ENCODE measurements at places on chromosomes 6 and 20.

DNA sequence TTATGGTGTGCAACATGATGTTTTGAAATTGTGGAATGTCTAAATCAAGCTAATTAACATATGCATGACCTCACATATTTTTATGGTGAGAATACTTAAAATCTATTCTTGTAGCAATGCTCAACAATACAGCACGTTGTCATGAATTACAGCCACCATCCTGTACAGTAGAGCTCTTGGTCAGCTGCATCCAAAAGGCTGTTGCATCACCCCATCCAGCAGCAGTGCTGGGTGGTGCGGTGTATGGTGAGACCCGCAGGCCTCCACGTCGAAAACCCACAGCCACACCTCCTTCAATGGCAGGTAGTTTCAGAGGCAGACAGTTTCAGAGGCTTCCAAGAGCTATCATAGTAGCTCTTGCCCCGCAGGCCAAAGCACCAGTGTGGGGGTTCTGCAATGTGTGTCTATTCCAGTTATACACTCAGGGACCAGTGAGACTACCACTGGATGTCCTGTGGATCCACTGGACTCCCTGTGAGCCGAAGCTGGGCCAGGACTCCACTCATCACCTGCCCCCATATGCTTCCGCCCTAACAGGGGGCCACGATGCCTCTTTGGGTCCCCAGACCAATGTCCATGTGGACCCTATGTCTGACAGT lies 23.4 kb downstream of the PACSIN1 start:
- no peak for DNase-seq

DNA sequence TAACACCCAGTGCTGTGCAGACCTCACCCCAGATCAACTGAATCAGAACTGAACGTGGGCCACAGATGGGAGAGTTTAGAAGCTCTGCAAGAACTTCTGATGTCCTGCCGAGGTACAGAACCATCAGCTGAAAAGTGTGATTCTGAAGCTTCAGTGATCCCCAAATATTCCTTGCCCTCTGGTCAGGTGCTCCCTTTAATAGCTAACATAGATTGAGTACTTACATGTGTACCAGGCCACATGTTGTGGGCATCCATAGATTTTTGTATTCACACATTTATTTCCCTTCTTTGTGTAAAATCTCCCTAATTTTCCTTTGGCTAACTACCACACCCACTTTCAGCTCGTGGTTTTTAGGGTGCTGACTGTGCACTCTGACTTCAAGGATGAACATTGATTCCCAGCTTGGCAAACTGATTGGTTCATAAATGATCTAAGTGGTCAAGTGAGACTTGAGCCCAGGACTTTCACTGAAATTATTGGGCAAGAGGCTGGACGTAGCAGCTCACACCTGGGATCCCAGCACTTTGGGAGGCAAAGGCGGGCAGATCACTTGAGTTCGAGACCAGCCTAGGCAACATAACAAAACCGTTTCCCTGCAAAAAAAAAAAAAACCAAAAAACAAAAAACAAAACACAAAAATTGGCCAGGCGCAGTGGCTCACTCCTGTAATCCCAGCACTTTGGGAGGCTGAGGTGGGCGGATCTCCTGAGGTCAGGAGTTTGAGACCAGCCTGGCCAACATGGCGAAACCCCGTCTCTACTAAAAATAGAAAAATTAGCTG lies 162.2 kb downstream of the BCAS1 start:
- DNase-seq, result no peak

GRCh38 chr6:50549026-50549425 lies 164.3 kb upstream of the TFAP2D start:
- DNase-seq, result no peak

- DNase-seq, result no peak
Observed at GRCh38 chr20:21103582-21104465, 2.3 kb downstream of the LINC00237 start.

DNA sequence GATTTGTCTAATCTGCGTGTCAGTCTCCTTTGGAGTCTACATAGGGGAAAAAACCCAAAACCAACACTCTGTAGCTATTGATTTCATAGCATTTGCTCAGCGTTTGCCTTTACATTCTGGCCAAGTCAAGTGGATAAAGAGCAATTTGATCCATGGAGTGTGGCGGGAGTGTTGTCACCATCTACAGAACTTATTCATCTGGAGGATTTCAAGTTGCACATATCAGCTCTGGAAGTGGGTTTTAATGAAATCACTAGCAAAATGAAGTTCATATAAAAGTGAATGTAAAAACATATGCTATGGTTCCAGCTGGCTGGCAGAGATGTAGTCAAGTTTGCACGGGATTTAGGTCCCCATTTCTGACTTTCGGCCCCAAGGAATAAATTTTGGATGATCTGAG lies 219.7 kb upstream of the SUPT3H start:
- DNase-seq, result no peak

DNA sequence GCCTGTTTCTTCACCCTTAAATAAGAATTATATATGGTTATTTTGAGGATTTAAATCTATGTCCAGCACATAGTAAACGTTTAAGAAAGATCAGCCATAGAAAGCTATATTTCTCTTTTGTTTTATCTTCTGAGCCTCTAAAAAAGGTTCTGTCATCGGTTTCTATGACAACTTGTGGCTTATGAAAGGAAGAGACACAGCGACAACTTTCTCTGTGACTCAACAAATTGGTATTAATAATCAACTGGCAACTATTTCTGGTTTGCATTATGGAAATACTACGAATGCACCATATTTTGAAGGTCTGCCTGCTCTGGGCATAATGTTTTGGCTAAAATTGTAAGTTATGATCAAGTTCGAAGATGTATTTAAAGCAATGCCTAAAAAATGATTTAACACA lies 751.0 kb downstream of the CD109 start:
- peak; percentile 44 for DNase-seq

GRCh38 chr20:50129662-50130355 lies 16.9 kb upstream of the UBE2V1 start:
- no peak for DNase-seq

- no peak for DNase-seq
Observed at GRCh38 chr6:34138914-34139510, 6.9 kb downstream of the GRM4 start.

- no peak for DNase-seq
Observed at GRCh38 chr6:86010915-86011786, 368.5 kb upstream of the SYNCRIP start.

GRCh38 chr6:50975216-50975615 lies 156.5 kb downstream of the TFAP2B start:
- DNase-seq, result no peak

- no peak for DNase-seq
Observed at GRCh38 chr20:23151008-23151703, 65.0 kb upstream of the CD93 start.

- DNase-seq, result no peak
Observed at GRCh38 chr20:59456342-59457279, 147.7 kb upstream of the PHACTR3 start.

DNA sequence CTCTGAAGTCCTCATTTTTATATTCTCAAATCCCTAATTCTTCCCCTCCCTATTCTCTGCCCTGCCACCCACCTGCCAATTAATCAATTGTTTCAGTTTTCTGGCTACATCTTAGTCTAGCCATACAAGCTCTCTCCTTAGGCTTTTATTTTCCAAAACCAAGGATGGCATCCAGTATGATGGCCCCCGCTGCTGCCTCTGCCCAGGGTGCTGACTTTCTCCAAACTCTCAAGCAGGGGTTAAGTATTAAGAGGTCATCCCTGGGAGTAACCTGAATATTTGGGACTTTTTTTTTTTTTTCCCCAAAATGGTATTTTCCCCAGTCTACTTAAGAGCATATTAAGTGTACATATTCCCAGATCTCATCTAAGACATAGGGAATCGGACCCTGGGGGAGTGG lies 183.8 kb downstream of the DHX35 start:
- DNase-seq, result no peak
